ENCODE measurements at places on chromosomes 1 and 21. TPM values are rescaled to one million over a fixed set of nuclear protein-coding genes. Genes with fewer than 3 reads are reported as not detected.

The SLAMF6 gene
- total RNA-seq: 40.0 TPM

The EIF4G3 gene
- total RNA-seq: 56.5 TPM

The IVL gene
- total RNA-seq: not detected

The PGLYRP3 gene
- total RNA-seq: not detected

The ACTN2 gene
- total RNA-seq: not detected

Data from activated CD8-positive, alpha-beta memory T cell treated with anti-CD3 and anti-CD28 coated beads for 36 hours (primary cell).